ENCODE measurements at places on chromosomes 6 and 20. TPM values are rescaled to one million over a fixed set of nuclear protein-coding genes. Genes with fewer than 3 reads are reported as not detected.

DNA sequence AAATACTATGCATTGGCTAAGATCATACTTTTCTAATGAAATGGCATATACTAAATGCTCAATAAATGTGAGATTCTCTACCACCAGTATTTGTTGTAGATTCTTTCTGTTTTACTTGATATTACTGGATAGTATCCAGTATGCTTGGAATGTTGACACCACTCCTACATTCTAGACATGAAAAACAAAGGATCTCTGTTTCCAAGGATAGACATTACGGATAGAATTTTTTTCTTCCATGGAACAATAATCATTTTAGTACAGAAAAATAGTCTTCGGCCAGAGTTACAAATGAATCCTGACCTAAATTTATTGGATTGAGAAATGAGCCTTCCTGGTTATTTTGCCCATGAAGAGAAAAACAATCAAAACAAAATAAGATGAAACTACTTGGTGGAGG lies 258.2 kb upstream of the NT5E start:
- peak; percentile 60 for DNase-seq

BHLHE23 gene
- total RNA-seq, result not detected

GRCh38 chr20:38198238-38198861 lies 33.3 kb upstream of the TGM2 start:
- peak; percentile 56 for DNase-seq

DNA sequence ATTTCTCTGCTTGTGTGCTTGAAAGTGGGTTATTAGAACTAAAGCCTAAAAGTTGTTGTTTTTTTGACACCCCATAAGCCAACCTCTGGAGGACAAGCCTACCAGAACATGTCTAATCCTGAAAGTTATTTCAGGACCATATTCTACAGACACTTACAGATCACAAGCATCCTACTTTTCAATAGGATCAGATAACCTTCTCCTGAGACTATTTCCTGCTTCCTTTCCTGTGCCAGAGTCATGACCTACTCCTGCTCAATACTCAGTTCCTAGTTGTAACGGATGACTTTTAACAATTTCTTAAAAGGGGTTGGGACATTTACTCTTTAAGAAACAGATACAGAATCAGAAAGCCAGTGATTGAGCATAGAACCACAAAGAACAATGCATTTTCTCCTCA lies 5.3 kb upstream of the FILIP1 start:
- DNase-seq, result no peak

- DNase-seq, result peak; percentile 20
Observed at GRCh38 chr6:72940265-72940664, 285.0 kb downstream of the KHDC1L start.

DNA sequence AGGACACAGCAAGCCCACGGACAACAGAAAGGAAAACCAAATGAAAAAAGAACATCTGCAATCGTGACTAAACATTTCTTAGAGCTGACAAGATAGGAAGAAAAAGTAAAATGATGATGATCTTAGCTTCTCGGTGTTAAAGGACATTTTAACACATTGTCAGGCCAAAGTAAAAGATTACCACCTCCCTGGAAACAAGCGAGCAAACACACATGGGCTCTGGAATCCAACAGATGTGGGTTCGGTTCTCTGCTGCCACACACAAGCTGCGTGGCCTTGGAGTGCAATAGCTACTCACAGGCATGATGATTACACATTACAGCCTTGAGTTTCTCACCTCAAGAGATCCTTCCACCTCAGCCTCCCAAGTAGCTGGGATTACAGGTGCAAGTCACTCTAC lies 7.5 kb upstream of the AAR2 start:
- no peak for DNase-seq

GRCh38 chr6:25748049-25748448 lies 6.5 kb upstream of the SLC17A4 start:
- no peak for DNase-seq

FAM162B gene
- total RNA-seq, result not detected

DXO gene
- 24.2 TPM for total RNA-seq

- DNase-seq, result no peak
Observed at GRCh38 chr6:104884867-104885517, 25.3 kb upstream of the HACE1 start.

DNA sequence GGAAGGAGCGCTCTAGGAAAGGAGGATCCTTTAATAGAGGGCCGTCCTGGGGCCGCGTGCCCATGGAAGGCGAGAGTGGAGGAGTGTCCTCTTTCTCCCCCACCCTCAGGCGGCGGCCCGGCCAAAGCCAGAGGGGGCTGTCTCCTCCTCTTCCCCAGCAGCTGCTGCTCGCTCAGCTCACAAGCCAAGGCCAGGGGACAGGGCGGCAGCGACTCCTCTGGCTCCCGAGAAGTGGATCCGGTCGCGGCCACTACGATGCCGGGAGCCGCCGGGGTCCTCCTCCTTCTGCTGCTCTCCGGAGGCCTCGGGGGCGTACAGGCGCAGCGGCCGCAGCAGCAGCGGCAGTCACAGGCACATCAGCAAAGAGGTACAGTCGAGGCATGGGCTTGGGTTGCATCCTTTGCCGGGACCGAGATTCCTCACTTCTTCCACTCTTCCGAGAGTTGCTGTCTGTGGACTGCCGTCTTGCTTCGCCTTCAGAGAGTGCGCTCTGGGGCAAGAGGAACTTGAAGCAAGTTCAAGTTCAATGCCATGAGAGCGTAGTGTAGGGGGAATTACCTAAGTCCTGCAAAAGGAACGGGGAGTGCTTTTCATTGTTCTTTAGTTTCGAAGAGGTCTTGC lies at the start of gene LAMA2:
LAMA2 (plus strand) TSS at position 148 of the 621 bp plus-strand sequence; CDS start at position 256, 108 bp downstream.
- DNase-seq, result peak; percentile 85

GRCh38 chr6:43956478-43956877 lies 170.8 kb downstream of the MRPL14 start:
- no peak for DNase-seq

DNA sequence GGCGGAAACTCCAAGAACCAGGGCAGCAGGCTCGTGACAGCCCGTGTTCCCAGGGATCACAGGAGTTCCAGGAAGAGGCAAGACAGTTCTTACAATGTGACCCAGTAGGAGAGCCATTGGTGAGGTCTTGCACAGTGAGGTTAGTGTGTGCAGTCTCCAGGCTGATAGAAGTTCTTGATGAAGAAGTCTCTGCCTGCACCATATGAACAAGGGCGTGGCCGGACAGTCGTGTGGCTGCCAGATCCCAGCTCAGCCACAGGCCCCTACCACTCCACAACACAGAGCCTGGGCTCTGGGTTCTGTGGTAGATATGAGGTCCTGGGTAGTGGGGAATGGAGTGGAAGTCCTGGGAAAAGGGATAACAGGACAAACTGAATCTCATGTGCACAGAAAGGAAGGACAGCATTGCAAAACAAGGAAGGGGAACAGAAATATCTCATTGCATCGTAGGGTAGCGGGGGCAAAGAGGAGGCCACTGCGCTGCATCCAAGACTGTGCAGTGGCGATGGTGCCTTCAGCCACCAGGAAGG lies 65.2 kb downstream of the STX11 start:
- peak; percentile 70 for DNase-seq

MUC22 gene
- total RNA-seq, result not detected

DNA sequence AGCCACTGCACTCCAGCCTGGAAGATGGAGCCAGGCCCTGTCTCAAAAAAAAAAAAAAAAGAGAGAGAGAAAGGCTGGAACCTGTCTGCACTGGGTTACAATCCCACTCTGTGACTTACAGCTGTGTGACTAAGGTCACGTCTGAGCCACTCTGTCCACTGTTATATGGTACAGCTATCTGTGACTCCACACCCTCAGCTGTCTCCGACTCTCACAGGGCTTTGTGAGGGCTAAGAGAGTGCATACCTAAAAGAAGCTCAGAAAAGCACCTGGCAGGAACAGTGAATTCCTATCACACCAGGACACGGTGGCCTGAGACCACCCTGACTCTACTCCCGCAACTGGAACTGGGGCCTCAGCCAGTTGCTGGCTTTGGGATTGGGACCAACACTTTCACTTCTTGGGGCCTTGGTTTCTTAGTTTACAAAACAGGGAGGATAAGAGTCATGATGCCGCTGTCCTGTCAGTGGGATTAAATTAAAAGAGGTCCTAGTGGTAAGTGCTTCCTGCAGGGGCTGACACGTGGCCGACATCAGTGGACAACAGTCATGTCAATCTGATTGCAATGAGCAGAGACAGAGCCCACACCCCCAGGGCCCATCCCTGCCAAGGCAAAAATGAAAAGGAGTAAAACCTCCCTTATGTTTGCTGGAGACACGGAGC lies 5.7 kb upstream of the CD93 start:
- DNase-seq, result no peak

DNA sequence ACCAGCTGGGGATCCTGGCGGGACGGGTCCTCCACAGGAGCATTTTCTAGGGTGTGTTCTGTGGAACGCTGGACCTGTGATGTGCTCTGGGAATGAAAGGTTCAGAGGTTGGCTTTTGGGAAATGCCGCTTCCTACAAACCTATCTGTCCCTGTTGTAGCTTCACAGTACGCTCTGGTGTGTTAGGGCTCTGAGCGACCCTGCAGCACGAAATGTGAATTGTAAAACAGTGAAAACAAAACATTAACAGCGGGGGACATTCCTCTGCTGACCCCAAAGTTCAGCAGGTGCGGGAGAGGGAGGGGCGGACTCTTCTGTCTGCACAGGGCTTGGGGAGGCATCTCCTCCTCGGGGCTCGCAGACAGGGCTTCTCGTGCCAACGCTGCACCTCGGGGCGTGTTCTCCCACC lies 155.9 kb downstream of the NRN1 start:
- no peak for DNase-seq

TMEM242 gene
- 7.5 TPM for total RNA-seq

DNA sequence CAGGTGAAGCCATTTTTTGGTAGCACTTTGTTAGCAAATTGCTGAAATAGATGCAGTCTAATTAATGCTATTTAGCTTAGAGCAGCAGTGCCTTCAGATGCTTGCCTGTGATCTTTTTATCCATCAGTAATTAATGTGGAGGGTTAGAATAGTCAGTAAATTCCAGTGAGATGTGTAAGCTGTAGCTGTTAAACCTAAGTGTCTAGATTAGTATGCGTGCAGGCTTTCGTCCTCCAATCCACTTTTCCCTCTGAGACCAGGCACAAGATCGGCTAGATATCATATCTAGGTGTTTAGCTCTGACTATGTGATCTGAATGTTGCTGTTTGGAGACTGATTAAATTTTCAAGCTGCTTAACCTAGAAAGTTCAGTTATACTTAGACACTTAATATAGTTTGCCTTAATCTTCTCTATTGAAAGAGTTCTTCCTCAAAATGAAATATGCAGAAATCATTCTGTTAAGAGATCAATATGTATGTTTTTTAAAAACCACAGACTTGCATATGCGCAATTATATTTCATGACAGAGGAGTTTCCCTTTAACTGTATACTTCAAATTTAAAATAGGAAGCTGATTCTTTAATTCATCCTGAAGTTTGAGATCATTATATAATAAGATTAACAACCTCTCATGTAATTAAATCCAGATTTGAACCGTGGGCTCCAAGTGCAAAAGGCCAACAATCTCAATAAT lies 41.2 kb downstream of the XRN2 start:
- no peak for DNase-seq

DNA sequence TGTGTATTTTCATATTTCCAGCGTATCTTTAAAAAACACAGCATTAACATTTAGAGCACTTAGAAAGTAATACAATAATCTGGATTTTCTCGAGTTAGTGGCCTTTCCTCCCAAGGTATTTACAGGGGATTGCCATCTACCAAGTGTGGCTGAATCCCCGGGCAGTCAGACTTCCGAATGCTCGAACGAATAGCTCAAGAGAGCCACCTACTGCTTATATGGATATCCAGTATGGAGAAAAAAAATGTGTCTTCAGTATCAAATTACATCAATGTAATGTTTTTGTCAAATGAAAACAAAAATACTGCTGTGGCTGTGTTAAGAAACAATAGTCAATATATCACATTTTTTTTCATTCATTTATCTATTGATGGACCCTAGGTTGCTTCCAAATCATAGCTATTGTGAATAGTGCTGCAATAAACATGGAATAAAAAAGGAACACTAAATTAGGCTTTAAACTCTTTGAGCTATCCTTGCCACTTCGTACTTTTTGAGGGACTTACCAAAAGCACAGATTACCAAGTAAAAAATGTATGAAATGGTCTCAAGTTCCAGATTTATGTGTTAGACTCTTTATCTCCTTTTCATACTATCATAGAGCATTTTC lies 654.5 kb upstream of the PTCHD4 start:
- DNase-seq, result peak; percentile 81

DNA sequence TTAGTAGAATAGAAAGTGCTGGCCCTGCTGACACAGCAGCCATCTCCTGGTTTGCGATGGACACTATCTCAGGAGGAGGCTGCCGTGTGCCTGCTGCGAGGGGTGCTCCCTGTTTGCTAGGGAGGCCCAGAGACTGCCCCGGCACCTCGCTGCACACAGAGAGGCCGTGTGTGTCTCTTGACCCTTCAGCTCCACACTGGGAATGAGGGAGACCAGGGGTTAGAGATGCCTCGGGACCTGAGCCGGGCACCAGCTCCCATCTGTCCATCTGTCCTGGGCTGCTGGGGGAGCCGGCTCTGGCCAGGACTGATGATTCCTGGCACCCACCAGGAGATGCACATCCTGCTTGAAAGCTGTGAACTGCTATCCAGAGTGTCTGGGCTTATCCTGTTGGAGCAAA lies 18.2 kb downstream of the PHACTR3 start:
- no peak for DNase-seq

BNIP5 gene
- total RNA-seq, result not detected

DNA sequence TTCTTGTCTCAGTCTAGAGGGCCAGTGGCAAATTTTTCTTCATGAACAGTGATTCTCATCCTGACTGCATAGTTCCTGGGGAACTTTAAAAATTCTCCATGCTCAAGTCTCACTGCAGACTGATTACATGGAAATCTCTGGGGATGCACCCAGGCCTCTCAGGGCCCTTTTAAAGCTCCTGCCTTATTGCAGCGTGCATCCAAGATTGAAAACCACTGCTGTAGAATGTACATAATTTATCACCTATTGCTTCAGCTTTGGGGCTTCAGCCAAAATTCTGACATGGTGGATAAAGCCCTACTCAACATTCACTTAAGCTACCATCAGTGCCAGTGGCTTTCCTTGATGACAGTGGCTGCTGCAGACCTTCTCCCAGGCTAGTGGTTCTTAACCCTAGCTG lies 143.8 kb downstream of the BTBD3 start:
- no peak for DNase-seq

CENPQ gene
- total RNA-seq, result 10.8 TPM

DNA sequence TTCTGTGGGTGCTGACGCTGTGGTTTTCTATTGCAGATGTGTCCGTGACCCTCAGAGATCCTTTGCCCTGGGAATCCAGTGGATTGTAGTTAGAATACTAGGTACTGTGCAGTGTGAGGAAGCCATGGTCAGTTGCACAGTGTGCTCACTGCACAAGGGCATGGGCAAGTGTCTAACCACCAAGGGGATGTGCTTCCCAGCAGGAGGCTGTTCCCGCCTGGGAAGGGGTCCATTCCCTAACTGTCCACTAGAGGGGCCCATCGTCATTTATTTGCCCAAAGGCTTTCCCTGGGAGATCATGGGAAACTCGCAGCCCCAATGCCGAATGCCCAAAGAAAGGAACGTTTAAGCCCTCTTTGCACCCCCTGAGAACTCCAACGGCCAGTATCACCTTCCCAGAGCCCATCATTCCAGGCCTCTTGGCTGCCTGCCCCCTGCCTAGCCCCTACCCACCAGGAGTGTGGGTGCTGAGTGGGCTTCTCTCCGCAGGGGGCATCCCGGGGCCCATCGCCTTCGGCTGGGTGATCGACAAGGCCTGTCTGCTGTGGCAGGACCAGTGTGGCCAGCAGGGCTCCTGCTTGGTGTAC lies 26.2 kb downstream of the SLCO4A1 start:
- DNase-seq, result peak; percentile 84

REM1 gene
- total RNA-seq, result not detected

All from GM23248 (cell line).